ENCODE measurements at places on chromosomes 16 and 17. TPM values are rescaled to one million over a fixed set of nuclear protein-coding genes. Genes with fewer than 3 reads are reported as not detected.
A peak's percentile ranks its signal among the peaks of the same experiment; 100 is the strongest.

DNA sequence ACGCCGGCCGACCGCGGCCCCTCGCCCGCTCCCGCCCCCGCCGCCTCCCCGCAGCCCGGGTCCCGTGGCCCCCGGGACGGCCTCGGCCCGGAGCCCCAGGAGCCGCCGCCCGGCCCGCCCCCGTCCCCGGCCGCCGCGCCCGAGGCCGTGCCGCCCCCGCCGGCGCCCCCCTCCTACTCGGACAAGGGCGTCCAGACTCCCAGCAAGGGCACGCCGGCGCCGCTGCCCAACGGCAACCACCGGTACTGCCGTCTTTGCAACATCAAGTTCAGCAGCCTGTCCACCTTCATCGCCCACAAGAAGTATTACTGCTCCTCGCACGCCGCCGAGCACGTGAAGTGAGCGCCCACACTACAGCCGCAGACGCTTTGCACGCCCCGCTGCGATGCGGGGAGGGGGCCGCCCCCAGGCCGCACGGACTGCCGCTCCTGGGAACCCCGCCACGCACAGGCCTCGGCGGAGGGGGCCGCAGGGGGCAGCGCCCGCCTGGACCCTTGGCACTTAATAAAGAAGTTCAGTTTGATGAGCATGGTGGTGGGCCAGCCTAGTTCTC lies 35.5 kb upstream of the ZC3H18 start:
- no peak for DNase-seq

- DNase-seq, result no peak
Observed at GRCh38 chr16:28891964-28892890, 13.9 kb downstream of the ATP2A1 start.

DNA sequence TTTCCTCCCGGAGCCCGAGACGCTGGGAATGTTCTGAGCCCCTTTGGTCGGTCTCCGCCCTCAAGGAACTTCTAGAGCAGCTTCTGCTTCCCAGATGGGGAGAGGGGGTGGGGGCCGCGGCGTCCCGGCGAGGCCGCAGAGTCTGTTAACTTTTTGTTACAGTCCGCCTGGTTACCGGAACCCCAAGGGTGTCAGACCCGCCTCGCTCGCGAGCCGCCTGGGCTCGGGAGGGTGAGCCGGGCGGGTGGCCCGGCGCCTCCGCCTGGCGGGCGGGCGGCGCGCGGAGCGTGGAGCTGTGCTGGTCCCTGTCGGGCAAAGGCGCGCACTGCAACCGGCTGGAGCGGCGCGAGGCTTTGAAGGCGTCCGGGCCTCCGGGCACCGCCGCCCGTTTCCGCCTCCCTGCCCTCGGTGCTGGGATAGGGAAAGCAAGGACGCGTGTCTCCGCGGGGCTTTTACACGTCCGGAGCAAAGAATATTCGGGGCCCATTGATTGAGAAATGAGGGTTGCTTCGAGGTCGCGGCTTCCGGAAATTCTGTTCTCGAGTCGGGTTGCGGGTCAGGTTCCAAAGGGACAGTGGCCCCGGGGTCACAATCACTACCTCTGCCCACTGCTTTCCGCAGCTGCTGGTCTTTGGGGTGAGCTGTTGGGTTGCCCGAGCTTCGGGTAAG lies 1.7 kb downstream of the HS3ST3B1 start:
- DNase-seq, result peak; percentile 72

GRCh38 chr16:2820836-2821486 lies 3.9 kb downstream of the PRSS21 start:
- no peak for DNase-seq

- DNase-seq, result peak; percentile 62
Observed at GRCh38 chr17:70523426-70523825, 354.1 kb downstream of the KCNJ2 start.

DNA sequence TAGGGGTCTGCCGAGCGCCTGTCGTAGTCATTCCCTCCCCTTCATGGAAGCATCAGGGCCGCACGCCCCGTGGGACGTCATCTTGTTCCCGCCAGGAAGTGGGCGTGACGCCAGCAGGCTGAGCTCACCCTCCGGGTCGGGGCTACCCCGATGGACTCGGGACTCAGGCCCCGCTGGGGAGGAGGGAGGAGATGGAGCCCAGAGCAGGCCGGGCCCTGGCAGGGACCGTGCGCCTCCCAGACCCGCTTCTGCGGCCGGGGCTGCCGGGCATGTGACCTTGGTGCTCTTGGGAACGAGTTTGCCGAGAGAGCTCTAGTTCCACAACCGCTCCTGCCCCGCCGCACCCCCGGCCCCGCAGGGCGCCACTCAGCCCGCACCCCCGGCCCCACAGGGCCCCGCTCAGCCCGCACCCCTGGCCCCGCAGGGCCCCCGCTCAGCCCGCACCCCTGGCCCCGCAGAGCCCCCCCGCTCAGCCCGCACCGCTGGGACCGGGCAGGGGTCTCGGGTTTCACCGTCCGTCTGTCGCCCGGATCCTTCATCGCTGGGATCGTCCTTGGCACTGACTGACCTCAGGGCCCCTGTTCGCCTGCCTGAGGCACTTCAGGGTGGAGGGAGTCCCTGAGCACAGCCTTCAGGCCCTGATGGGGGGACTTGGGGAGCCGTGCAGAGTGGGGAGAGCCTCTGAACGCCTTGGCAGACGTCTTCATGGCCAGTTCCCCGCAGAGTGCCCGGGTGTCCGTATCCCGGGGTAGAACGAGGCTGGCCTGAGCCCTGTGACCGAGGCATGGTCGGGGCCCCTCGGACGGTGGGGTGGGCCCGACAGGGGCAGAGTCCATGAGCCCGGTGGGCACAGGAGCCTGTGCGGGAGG lies 5.8 kb downstream of the CACNA1H start:
- no peak for DNase-seq

GRCh38 chr17:48442819-48443218 lies 12.8 kb upstream of the SKAP1 start:
- no peak for DNase-seq

GRCh38 chr16:50940275-50940854 lies 198.5 kb downstream of the CYLD start:
- DNase-seq, result no peak

DNA sequence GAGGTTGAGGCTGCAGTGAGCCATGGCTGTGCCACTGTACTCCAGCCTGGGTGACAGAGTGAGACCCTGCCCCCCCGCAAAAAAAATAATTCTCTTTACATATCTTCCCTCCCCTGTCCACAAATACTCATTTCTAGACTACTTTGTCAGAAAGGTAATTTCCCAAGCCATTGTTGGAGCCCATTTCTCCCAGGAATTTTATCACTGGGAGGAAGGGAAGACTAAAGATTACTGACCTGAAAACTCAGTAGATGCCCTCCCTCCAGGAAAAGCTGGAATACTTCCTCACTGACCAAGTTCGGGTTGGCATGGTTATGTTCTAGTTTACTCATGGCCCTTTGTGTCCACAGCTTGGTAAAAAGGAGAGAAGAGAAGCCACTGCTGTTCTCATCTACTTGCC lies 4.1 kb downstream of the CALCOCO2 start:
- no peak for DNase-seq

GRCh38 chr16:65740711-65741110 lies 618.8 kb upstream of the CDH11 start:
- no peak for DNase-seq

DNA sequence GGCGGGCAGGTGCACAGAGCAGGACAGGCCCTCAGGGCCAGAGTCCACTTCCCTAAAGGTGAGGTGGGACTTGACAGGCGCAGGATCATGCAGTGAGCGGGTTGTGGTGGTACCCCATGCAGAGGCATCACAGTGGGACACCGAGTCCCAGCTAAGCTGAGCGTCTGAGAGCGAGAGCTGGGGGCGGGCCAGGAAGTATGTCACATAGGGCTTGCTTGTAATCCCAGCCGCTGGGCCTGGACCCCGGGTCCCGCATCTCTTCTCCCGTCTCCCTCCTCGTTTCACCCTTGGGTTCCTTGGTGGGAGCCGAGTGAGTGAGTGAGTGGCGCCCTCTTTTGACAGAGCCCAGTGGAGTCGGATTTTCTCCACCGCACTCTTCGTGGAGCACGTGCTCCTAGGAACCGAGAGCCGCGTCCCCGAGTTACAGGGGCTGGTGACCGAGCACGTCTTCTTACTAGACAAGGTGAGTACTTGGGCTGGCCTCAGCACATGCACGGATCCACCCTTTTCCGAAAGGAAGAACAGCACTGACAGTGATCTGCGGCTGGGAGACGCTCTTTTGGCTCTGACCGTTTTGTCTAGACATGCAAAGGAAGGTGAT lies 50.8 kb upstream of the ENDOV start:
- peak; percentile 61 for DNase-seq

Gene TMC8
- total RNA-seq, result 0.45 TPM

Gene SMIM5
- total RNA-seq, result not detected

Gene CDH1
- total RNA-seq, result 6.0 TPM

Gene GRB2
- 154 TPM for total RNA-seq

Gene SLC6A2
- not detected for total RNA-seq

Gene CWC25
- total RNA-seq, result 10.1 TPM

Gene ABI3
- total RNA-seq, result not detected
